HL-60 (cell line): ENCODE measurements at places on chromosomes 3 and 15.
A peak's percentile ranks its signal among the peaks of the same experiment; 100 is the strongest.

DNA sequence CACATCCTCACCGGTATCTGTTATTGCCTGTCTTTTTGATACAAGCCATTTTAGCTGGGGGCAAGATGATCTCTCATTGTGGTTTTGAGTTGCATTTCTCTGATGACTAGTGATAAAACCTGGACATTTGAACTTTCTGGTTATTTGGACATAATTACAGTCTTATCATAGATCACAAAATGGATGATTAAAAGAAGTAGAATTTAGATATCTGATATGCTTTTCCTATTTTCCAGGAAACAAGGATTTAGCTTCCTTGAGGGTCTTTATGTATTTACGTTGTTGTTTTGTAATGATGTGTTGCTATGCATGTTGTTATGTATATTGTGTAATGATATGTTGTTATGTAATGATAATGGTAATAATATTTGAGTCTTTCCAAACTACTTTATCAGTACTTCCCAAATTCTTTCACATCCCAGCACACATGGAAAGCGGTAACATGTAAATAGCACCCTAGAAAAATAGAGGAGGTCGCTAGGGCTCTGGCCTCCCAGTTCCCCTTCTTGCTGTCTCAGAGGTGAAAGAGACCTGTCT is 53.8 kb downstream of the GJD2 start:
- no peak for DNase-seq

- no peak for DNase-seq
These were observed 179.1 kb downstream of the WDR72 start for GRCh38 chr15:53580366-53580765.

DNA sequence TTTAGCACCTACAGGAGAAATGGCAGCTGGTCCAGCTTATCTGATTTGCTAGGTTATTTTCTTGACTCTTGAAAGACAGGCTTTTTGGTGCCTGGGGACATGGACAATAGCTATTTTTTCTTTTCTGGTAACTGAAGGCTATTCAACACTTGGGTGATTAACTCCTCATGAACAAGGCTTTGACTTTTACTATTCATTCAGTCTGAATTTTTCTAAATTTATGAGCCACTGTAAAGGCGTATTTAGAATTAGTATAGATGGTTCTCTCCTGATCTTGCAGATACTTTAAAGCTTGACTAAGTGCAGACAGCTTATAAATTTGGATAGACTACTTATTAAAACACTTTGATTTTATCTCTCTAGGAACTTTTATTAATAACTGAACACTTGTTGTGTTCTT is 18.4 kb upstream of the GFM1 start:
- DNase-seq: no peak

DNA sequence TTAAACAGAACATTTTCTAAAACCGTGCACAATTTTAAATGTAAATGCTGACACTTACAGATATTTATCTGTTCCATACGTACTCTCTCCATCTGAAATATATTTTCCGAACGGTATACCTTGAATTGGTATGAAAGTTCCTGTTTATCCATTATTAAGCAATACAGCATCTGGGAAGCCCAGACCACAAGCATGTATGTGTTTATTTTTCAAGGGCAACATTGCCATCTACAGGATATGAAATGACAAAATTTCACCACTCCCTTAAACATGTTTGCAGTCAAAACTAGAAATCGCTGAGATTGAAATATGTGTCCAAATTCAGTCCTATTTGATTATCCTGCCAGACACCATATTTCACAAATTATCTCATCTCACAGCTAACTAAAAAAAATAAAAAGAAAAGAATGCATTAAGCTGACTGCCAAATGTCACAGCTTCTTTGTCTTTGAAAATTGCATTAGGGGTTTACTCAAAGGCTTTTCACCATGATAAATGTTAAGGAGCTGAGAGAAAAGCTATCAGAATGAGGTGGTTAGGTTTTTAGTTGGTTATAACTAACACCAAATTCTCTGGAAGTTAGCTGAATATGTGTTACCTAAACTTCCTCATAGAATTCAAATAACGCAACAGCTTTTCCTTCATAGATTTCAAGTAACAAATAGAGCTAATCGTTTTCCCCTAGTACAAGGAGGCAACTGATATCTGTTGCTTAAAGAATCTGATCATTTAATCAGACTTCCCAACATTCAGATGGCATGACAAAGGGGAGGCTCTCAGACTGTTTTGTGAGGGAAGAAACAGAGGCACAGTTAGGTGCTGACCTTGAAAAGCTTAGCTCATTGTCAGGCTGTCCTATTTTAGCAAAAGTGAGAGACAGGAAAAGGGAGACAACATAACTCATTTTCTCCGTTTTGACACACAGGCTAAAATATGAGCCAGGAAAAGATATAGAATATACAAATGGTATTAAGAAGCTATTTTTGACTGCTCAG is 533.1 kb downstream of the TBL1XR1 start:
- DNase-seq: peak; percentile 4

DNA sequence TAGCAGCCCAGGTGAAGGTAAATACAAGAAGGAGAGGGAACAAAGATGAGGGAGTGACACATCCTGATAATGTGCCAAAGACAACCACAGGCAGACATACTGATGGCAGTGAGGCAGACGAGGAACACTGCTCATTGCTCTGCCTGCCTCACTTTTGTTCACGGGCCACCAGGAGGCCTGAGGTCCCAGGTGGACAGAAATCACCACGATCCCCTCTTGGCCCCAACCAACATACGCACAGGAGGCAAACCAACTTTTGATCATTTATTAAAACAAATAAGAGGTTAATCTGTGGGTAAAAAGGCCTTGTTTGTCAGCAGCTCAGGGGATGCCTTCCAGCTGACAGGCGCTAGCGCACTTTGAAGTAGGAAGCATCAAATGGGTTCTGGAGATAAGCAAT is 4.2 kb downstream of the ALG1L2 start:
- no peak for DNase-seq

GRCh38 chr3:28386049-28386448 is 37.4 kb upstream of the AZI2 start:
- DNase-seq: no peak

DNA sequence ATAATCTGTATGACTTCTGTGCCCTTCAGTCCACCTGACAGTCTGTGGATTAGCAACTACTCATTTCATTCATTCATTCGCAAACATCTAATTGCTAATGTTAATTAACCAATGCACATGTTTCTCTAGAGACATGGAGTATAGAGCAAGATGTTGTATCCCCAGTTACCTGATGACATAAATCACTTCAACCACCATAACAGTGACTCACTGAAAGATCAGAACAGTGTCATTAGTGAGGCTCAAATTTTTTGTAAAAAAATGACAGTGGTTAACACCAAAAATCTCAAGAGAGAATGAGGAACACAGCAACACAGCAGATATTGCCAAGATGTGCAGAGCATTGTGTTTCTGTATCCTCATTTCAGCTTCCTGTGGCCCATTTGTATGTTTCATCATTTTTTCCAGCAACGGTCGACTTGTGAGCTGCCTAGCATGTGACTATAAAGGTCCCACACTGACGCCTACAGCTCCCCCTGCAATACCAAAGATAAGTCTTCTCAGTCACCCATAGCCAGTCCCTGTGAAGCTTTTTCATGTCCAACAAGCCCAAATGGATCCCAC is 3.7 kb upstream of the PLD1 start:
- peak; percentile 96 for DNase-seq

DNA sequence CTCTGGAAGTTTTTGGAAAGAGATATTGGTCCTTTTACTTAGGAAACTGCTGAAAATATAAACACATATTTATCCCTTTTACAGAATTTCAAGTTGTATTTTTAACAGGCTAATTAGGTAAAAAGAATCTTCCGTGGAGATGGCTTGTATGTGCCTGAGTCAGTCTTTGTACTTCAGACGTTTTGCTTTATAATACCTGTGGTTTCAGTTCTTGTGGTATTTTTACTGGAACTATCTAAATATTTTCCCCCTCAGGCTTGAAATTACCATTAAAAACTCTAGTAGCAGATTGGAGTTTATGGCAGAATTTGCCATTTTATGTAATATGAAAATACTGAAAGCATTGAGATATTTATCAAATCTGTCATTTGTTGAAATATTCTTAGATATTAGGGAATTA is 151.6 kb upstream of the CGNL1 start:
- no peak for DNase-seq

DNA sequence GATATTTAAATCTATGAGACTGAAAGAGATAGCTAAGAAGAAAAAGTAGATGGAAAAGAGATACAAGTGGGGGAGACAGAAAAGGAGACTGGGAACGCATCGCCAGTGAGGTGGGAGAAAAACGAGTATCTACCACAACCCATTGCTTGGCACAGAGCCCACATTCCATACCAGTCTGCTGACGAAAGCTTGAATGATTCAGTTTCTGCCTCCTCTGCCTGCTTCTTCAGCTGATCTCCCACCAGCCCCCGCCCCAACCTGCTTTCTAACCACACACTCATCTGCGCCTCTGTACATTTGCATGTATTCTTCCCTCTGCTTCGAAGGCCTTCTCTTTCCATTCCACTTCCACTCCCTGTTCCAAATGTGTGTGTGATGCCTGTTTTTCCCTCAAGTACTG is 188.1 kb downstream of the USP13 start:
- no peak for DNase-seq

DNA sequence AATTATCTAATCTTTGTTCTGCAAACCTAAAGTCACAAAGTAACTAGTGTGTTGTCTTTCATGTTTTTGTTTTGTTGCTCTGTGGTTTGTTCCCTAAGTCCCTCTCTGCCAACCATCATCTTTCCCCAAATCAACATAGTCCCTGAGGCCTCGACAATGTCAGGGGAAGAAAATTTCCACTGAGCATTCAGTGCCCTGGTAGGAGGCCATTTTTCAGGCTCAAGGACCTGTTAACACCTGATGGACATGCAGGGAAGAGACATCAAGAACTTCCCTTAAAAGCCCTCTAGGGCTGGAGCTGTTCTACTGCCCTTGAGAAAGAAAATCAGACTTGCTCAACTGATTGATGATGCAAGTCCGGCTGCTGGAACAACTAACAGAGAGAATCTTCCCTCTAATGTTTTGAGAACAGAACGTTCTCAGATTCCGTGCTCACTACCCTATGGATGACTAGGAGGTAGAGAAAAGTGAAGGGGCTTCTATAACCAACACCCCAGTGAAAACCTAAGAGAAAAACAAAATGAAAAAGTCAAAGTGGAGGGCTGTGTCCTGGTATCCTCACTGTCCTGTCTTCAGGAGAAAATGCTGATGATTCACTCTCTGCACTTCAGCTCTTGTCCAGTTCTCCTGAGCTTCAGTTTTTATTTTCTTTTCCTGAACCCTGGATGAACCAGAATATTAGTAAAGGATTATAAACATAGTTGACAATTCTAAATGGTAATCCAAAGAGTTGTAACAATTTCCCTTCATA is 373.1 kb downstream of the FOXP1 start:
- peak; percentile 51 for DNase-seq

GRCh38 chr3:101902041-101902440 is 52.7 kb downstream of the NFKBIZ start:
- DNase-seq: peak; percentile 11

- DNase-seq: no peak
These were observed 1.0 kb downstream of the DCBLD2 start for GRCh38 chr3:98900265-98901118.

DNA sequence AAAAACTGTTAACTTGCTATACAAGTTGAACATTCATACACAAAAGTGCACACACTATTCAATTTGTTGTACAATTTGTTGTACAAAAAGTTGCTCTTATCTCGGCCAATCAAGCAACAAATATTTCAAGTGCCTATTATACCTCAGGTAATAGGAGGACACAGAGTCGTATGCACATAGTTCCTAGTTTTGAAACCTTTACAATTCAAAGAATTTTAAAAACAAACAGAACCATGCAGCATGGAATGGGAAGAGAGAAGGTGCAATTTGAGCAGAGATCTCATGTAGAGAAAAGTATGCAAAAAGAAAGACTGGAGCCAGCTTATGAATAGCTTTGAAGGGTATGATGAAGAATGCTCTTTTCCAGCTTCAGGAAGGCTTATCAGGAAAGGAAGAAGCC is 46.5 kb upstream of the ARPP19 start:
- DNase-seq: no peak

DNA sequence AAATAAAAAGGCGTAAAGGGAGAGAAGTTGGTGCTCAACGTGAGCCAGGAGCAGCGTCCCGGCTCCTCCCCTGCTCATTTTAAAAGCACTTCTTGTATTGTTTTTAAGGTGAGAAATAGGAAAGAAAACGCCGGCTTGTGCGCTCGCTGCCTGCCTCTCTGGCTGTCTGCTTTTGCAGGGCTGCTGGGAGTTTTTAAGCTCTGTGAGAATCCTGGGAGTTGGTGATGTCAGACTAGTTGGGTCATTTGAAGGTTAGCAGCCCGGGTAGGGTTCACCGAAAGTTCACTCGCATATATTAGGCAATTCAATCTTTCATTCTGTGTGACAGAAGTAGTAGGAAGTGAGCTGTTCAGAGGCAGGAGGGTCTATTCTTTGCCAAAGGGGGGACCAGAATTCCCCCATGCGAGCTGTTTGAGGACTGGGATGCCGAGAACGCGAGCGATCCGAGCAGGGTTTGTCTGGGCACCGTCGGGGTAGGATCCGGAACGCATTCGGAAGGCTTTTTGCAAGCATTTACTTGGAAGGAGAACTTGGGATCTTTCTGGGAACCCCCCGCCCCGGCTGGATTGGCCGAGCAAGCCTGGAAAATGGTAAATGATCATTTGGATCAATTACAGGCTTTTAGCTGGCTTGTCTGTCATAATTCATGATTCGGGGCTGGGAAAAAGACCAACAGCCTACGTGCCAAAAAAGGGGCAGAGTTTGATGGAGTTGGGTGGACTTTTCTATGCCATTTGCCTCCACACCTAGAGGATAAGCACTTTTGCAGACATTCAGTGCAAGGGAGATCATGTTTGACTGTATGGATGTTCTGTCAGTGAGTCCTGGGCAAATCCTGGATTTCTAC is at the start of gene RARB:
RARB (plus strand) TSS at position 322 of the 847 bp plus-strand sequence; CDS start at position 791, 469 bp downstream.
- DNase-seq: peak; percentile 69

DNA sequence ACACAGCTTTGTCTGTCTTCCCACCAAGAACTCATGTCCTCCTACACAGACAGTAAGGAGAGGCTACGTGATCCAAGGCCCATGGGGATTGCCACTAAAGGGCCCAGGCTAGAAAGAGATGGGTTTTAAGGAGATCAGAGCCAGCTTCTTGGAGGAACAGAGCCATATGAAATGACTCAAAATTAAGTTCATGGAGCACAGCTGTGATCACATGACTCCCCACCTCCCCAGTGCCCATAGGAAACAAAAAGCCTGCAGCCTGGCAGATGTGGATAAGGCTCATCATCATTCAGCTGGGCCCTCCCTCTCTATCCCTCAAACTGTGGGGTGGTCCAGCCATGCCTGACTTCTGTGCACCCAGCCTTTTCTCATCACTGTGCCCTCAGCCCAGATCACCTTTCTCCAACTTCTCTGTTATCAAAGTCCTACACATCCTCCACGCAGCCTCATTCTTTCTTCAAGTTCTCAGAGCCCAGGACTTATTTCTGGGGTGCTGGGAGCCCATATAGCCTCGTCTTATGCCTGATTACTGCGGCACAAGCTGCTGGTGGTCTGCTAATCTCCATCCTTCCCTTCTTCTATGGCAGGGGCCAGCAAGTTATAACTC is 137.6 kb downstream of the SMAD6 start:
- DNase-seq: no peak

DNA sequence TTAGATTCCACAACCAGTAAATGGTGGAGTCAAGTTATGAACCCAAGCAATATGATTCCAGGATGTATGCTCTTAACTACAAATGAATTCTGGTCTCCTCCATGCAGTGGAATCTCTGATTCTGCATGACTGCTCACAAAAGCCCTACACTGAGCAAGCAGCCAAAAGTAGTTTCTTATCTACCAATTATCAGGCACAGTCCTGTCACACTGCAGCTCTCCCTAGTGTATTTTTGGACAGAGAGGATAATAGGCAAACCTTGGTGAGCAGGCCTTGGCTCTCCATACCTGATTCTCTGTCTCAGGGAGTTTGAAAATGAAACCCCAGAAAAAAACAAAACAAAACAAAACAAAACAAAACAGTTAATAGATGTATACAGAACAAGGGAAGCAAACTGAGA is 3.5 kb upstream of the SSR3 start:
- no peak for DNase-seq
